Fibroblast of lung (primary cell): ENCODE measurements at places on chromosomes 11 and 22.

GRCh38 chr22:28986366-28986765 lies 75.3 kb downstream of the C22orf31 start:
- DNase-seq, result peak; percentile 54

GRCh38 chr11:120441592-120441991 lies 70.0 kb upstream of the GRIK4 start:
- no peak for DNase-seq

DNA sequence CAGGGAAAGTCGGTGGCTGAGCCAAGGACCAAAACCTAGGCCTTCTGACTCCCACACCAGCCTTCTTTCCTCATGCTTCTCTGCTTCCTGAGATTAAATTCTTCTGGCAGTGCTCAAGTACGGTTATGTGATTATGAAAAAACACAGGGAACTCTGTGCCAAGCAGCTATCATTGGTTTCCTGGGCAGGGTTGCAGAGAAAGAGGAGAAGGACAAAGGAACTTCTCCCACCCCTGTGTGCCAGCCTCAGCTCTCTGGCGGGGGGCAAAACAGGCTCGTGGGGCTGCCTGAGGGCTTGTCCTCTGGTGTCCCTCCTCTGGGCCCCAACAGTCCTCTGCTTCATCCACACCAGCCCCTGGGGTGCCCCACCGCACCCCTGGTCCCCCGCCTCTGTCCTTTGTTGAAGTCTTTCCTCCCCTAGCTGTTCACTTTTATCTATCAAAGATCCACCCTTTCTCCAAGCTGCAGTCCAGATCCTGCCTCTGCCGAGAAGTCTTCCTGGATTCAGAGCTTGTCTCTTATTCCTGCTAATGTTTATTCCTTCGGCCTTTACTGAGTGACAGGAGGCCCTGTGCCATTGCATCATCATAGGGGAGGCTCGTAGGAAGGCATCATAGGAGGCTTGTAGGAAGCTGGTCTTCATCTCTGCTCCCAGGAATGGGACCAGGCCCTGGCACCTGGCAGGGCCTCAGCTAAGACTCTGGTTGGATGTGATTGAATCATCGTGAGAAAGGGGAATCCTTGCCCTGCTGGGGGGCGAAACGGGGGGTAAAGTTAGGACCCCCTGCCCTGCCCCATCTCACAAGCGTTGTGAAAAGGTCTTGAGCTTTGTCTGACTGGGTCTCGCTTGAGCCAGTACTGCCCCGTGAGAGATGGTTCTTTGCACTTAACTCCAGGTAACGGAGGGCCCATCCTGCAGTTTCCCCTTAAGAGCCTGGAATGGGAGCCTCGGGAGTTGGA lies 11.5 kb upstream of the FTH1 start:
- DNase-seq, result peak; percentile 68

GRCh38 chr11:70265341-70265740 lies 5.1 kb upstream of the PPFIA1 start:
- DNase-seq, result no peak

DNA sequence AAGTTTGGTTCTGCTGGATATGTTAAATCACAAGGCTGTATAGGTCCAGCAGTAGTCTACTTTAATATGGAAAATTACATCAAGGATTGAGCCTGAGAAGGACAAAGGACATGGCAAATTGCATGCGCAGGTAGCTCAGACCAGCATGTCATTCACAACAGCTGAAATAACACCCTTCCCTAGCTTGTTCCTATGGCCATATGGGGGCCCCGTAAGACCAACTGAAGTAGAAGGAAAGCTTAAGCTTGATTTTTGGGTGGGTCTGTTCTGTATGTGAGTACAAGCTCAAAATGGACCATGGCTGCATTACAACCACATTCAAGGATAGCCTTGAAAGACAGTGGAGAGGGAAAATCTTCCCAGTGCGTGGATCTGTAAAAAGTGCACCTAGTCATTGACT lies 20.6 kb upstream of the PDE3B start:
- DNase-seq, result no peak

DNA sequence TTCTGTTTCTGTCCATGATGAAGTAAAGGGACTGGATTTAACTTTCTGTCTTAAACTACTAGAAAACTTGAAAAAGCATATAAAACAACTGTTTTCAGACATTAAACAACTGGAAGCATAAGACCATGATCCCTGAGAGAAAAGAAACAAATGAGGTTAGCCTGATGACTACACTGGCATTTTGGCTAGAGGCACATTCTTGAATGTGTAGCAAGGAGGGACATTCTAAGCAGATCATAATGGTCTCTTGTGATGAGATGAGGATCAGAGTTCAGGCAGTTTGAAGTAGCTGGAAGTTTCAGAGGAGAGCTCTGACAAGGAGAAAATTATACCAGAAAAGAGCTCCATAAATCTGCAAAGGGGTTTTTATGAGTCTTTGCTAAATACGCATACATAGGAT lies 75.4 kb downstream of the AASDHPPT start:
- DNase-seq, result peak; percentile 3

GRCh38 chr11:115672412-115672811 lies 168.2 kb upstream of the CADM1 start:
- no peak for DNase-seq
